ENCODE measurements at places on chromosomes 6 and 20.

DNA sequence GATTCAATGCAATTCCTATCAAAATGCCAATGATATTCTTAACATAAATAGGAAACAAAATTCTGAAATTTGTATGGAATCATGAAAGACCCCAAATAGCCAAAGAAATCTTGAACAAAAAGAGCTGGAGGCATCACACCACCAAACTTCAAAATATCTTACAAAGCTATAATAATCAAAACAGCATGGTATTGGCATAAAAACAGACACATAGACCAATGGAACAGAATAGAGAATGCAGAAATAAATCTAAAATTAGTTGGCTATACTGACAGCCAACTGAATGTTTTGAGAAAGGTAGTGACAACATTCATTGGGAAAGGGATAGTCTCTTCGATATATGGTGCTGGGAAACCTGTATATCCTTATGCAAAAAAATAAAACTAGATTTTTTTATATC is 121.9 kb upstream of the ASCC3 start:
- DNase-seq = no peak

DNA sequence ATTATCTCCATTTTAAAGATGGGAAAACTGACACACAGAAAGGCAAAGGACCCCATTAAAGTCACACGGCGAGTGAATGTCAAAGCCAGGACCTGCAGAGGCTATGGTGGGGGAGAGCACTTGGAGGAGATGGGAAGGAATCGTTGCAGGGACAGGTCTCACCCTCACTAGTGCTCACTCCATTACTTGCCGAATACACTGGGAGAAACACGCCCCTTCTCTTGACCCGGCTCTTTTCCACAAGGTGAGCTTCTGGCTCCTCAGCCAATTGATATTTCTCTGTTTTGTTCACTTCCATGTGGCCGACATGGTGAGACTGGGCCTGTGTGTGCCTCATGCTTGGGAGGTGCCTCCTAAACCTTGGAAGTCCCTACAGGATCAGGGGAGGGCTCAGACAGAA is 117.8 kb upstream of the KCNG1 start:
- DNase-seq = no peak

GRCh38 chr6:3624250-3625136 is 127.0 kb downstream of the PXDC1 start:
- no peak for DNase-seq

DNA sequence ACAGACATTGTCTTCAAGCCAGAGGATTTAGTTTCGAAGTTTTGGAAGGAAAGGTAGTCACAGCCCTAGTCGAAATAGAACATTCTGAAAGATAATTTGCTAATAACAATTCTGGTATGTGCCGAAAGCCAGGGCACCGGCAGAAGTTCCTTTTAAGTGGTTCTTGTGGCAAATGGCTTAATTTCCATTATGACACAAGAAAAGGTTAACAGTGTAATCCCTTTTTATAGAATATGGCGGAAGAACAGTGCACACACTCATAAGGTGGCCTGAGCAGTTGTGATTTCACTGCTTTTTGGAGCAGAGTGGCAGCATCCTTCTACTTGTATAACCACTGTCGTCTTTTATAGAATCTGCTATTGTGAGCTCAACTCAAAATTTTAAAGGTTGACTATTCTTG is 152.4 kb downstream of the SASH1 start:
- no peak for DNase-seq

GRCh38 chr6:149060300-149060984 is 257.1 kb upstream of the TAB2 start:
- DNase-seq = no peak

GRCh38 chr6:107360476-107360875 is 98.9 kb downstream of the PDSS2 start:
- no peak for DNase-seq

GRCh38 chr6:168020242-168020641 is 22.8 kb downstream of the KIF25 start:
- DNase-seq = no peak

GRCh38 chr6:12911427-12911826 is 194.9 kb downstream of the PHACTR1 start:
- DNase-seq = peak; percentile 27

DNA sequence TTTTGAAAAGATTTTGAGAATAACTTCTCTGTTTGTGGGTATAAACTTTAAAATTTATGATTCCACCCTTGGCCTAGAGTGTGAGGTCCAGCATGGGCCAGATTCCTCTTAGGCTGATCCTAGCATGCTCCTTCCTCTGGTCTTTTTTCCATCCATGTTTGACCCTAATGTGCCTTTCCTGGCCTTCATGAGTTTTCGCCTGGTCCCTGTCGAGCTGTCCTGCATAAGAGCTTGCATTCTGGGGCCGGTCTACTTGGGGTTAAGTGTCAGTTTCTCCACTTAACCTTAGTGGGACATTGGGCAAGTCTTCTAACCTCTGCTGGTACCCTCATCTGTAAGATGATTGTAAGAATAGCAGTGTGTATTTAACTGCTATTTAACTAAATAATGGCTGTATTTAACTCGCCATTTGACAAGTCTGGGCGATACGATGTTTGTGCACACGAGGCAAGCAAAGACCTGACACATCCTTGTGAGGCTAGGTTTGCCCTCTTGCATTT is 40.7 kb upstream of the TAGAP start:
- no peak for DNase-seq

DNA sequence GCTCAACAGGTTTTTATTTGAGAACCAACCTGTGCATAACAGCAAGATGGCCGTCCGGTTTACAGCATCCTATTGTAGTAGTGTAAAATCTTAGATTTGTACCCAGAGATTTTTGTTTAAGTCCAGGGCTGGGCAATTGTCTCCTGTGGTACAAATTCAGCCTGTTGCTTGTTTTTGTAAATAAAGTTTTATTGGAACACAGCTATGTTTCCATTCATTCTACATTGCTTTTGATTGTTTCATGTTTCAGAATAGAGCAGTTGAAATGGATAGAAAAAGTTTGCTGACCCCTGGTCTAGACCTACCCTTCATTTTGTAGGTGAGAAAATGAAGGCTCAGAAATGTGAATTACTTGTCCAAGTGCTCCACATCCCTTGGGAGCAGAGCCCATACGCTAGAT is 8.5 kb downstream of the SMPDL3A start:
- DNase-seq = no peak

DNA sequence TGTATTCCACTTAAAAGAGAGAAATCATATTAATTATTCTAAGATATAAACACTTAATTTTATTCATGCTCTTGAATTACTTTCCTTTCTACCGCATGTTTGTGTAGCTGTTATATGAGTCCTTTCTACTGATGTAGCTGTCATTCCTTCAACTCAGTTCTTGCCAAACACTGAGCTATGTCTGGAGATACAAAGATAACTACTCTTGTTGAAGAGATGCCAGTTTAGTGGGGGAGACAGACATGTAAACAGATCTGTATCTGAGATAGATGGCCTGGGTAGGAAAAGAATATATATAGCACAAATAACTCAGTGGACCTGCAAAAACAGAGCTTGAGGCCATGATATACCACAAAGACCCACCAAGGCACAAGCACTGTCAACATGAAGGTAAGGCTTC is 157.3 kb downstream of the BTBD9 start:
- DNase-seq = peak; percentile 68

GRCh38 chr20:19562426-19562825 is 195.6 kb upstream of the RIN2 start:
- no peak for DNase-seq

DNA sequence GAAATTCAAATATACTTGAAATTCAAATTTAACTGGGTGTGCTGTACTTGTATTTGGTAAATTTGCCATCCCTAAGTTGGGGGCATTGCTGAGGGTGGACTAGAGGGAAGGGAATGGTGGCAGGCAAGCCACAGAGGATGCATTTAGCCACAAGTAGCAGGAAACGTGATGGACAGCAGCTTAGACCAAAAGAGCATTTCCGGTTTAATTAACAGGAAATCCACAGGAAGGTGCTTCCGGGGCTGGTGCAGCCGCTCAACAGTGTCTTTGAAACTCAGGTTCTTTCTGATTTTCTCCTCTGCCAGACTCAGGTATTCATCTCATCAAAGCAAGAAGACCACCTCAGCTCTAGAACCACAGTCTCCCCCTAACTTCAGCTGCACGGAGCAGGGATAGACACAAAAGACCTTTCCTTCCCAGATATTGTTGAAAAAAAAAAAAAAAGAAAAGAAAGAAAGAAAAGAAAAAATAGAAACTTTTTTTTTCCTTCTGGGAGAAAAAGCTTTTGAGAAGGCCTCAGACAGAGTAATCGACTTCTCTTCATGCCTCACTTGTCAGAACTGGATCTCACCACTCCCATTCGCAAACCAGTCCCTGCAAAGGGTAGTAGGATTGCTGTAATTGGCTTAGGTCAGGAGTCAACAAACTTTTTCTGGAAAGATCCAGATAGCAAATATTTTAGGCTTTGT is 8.0 kb upstream of the BCAS1 start:
- no peak for DNase-seq

GRCh38 chr6:45921691-45922281 is 93.9 kb downstream of the CLIC5 start:
- DNase-seq = no peak

GRCh38 chr20:9887706-9888105 is 48.8 kb upstream of the PAK5 start:
- DNase-seq = no peak

DNA sequence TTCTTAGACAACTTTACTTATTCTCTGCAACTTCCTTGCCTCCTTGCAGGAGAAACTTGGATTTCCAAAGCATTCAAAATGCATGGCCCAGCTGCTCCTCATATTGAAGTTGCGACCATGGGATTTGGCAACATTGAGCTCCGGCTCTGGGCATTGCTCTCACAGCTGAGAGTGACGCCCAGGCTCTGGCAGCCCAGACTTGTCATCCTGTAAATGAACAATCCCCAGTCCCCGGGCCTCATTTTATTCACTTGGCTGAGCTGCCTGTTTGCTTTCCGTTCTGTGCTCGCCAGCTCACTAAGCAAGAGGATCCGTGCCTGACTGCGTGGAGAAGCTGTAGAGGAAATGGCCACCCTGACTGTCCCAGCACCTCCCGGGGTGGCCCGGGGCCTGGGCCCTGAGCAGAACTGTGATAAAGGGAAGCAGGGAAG is 119.5 kb upstream of the CD93 start:
- DNase-seq = peak; percentile 14

DNA sequence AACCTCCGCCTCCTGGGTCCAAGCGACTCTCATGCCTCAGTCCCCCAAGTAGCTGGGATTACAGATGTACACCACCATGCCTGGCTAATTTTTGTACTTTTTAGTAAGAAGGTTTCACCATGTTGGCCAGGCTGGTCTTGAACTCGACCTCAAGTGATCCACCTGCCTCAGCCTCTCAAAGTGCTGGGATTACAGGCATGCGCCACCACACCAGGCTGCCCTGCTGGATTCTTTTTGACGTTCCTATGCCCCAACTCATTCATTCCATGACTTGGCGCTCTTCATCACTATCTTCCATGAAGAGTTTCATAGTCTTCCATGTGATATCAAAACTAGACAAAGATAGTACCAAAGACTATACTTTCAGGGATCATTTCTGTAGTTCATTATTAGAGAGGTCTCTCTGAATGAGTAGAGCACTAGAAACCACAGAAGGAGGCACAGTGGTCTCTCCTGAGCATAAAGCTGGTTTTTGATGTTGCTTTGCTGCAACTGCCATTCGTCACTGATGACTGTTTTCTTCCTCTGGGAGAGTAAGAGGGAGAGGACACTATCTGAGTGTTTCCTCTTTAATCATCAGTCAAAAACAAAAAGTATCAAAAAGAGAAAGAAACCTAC is 23.5 kb downstream of the DNAAF9 start:
- DNase-seq = no peak

- no peak for DNase-seq
Observed at GRCh38 chr6:168469521-168469920, 28.5 kb downstream of the SMOC2 start.

DNA sequence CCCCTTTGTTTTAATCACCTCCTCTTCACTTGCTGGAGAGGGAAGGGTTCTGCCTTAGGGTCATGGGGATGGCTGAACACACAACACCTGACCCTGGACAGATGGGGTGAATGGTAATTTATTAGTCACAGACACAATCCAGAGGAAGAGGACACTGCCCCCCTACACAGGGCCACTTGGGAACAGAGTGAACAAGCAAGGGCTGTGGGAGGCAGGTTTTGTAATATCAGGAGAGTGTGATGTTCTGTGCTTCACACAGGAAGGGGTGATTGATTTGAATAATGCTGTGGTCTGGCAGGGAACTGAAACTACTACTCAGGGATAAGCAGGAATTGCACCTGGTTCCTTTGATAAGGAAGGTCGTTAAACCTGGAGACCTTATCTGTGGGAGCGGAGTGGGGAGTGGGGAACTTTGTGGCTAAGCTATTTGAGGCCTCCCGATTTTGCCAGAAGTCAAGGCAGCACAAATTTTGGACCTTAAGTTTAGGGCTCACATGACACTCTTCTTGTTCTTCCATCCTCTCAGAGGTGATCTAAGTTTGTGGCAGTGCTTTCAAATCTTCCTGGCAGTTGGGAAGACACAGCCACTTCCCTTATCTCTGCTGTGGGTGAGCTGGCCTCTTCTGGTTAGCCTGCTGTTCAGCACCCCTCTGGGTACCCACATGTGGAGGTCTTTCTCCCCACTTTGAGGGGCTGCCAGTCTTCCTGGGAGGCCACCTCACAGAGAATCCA is 77.8 kb downstream of the CD164 start:
- DNase-seq = no peak

DNA sequence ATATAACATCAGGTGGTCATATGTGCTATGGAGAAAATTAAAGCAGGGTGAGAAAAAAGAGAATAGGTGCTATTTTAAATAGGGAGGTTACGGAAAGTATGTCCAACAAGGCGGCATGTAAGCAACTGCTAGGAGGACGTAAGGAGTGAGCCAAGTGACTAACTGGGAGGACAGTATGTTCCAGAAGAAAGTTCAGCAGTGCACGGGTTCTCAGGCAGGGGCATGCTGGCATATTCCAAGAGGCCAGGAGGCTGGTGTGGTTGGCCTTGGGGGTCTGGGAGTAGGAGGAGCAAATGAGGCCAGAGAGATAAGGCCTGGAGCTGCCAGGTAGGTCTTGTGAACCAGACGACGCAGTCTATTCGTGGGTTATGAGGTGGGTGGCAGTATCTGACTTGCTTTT is 112.4 kb downstream of the ARMC2 start:
- DNase-seq = no peak

- DNase-seq = no peak
Observed at GRCh38 chr6:24990944-24991809, 55.4 kb upstream of the RIPOR2 start.

DNA sequence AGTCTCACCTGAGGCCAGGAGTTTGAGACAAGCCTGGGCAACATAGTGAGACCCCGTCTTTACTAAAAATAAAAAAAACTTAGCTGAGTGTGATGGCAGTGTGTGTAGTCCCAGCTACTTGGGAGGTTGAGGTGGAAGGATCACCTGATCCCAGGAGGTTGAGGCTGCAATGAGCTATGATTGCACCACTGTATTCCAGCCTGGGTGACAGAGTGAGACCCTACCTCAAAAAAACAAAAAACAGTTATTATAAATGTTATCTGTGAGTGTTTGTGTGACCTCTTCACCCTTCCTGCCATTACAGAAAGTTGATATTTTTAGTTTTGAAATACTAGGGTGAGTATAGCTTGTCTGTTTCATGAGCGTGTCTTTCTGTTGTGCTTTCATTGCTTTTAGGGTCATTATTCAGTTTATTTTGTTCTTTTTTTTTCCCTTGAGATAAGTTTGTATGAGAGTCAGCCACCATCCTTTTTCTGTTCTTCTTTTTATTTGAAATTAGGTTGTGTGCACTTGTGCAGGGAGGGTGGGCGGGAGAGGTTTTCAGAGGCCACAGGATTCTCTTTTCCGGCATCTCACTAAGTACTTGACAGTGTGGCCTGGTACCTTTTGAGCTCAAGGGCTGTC is 26.2 kb downstream of the CDYL start:
- no peak for DNase-seq

Measured in fibroblast of skin of abdomen (primary cell).